ENCODE measurements at places on chromosomes 5 and 9. TPM values are rescaled to one million over a fixed set of nuclear protein-coding genes. Genes with fewer than 3 reads are reported as not detected.

EIF4E1B gene
- total RNA-seq, result not detected

TICAM2 gene
- total RNA-seq, result 1.0 TPM

CXCL14 gene
- not detected for total RNA-seq

NPR3 gene
- total RNA-seq, result not detected

ZNF454 gene
- not detected for total RNA-seq

DOCK2 gene
- total RNA-seq, result 215 TPM

- DNase-seq, result no peak
These were observed 201.3 kb downstream of the C9orf152 start for GRCh38 chr9:110006657-110007056.

GRCh38 chr5:74122979-74123590, 497.1 kb downstream of the ARHGEF28 start:
- no peak for DNase-seq

GRCh38 chr5:149035372-149035790, 27.5 kb downstream of the SH3TC2 start:
- DNase-seq, result peak; percentile 89

GRCh38 chr5:33321026-33321425, 119.7 kb upstream of the TARS1 start:
- DNase-seq, result no peak

- no peak for DNase-seq
These were observed 488.6 kb upstream of the TRPC7 start for GRCh38 chr5:136853971-136854370.

- DNase-seq, result peak; percentile 91
These were observed 79.2 kb upstream of the IL7R start for GRCh38 chr5:35777358-35778087.

- no peak for DNase-seq
These were observed 533.5 kb downstream of the RAB3C start for GRCh38 chr5:59116231-59116865.

- no peak for DNase-seq
These were observed 364.0 kb downstream of the NDUFS4 start for GRCh38 chr5:53924392-53924791.

DNA sequence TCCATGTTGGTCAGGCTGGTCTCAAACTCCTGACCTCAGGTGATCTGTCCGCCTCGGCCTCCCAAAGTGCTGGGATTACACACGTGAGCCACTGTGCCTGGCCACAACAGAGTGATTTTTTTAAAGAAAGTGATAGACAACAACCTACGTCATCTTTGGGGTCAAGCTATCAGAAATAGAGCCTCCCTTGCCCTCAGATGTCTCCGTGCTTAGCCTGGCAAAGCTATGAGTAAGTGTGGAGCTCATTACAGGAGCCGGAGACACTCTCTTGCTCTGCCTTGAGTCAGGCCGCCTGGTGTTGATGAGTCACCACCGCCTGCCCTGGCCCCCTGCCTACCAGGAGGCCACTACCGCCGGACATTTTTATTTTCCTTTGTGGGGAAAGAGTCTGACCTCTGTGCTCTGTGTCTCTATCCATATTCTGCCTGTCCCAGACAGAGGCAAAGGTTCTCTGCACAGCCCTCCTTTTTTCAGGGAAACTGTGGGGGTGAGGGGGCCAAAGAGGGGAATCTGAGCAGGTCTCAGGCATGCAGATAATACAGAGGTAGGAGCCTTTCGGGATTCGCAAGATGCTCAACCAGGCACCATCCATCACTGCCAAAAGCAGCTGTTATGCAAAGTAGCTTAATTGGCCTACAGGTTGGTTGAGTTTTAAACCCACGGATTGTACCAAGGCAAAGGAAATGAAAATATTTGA, 123.7 kb upstream of the CPEB4 start:
- DNase-seq, result no peak

GRCh38 chr5:132471151-132471907, 19.2 kb downstream of the IRF1 start:
- no peak for DNase-seq

GRCh38 chr5:83899326-83899970, 178.8 kb upstream of the HAPLN1 start:
- no peak for DNase-seq

DNA sequence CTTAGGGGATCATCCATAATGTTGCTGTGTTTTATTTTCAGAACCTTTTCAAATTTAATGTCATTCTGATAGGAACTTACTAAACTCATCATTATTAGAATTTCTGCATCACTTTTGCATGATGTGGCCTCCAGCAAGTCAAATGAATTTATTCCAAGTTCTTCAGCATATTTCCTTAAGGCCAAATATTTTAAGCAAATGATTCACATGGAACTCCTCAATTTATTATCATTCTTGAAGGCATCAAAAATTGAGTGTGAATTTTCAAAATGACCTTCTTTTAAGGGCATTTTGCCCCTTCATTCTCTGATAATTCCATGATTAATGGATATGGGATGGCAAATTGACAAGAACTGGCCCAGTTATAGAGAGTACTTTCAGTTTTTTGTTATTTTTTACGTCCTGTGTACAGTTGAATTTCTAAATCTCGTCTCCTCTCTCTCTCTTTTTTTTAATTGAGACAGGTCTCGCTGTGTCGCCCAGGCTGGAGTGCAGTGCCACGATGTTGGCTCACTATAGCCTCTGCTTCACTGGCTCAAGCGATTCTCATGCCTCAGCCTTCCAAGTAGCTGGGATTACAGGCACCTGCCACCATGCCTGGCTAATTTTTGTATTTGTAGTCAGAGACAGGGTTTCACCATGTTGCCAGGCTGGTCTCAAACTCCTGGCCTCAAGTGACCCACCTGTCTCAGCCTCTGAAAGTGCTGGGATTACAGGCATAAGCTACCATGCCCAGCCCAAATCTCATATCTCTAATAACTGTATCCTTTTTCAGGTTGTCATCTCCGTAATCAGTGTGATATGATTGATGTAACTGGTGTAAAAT, 29.1 kb downstream of the GPR21 start:
- DNase-seq, result no peak

GRCh38 chr9:131695836-131696460, 43.9 kb downstream of the RAPGEF1 start:
- no peak for DNase-seq

DNA sequence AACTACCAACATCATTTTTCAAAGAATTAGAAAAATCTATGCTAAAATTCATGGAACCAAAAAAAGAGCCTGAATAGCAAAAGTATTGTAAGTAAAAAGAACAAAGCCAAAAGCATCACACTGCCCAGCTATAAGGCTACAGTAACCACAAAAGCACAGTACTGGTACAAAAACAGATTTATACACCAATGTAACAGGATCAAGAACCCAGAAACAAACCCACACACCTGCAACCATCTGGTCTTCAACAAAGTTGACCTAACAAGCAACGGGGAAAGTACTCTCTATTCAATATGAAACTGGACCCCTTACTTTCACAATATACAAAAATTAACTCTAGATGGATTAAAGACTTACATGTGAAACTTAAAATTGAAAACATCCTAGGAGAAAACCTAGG, 94.2 kb upstream of the TARS1 start:
- no peak for DNase-seq

DNA sequence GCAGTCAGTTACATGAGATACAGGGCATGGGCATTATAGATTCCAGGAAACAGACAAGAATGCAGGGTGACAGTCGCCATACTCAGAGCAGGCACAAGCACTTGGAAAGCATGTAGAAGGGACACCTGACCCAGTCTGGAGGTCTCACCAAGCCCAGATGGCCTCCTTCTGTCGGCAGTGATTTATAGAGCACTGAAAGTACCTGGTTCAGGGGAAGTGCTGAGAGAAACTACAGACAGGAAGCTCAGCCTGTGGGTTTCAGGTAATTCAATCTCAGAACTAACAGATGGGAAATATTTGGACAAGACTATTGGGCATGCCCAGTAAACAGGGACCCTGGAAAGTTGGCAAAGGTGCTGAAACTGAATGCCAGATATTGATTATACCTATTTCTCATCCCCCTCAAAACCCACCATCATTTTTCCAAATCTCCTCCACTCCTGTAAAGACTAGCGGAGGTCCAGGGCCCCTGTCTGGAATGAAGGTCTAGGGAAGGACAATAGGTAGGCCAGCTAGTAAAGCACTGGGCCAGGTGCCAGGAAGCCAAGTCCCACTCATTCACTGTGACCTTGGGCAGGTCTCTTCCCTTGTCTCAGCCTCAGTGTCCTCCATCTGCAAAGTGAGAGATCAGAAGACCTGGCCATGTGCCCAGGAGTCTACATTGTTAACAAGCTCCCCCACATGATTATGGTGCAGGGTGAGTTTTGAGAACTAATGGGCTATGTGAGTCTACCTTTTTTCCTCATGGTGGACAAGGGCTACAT, 26.9 kb downstream of the KLHL3 start:
- no peak for DNase-seq
